Caudate nucleus (tissue), 63 donors: ENCODE measurements at places on chromosomes 7 and 10.

DNA sequence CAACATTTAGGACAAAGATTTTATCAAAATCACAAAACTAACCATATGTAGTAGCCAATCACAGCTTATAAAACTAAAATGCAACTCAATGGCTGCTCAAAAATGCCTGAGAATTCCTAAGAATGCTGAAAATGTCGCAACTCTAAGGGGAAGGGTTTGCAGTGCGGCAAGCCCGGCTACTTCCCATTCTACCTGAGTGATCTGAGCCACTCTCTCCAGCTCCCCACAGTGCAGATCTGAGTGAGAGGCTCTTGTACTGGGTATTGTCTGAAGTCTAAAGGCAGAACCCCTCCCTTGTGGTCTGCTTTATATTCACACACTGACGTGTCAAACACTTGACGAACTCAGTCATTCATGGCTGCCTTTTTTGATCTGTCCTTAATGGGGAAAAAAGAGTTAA is 28.9 kb downstream of the RAB11FIP2 start:
- DNase-seq = no peak

DNA sequence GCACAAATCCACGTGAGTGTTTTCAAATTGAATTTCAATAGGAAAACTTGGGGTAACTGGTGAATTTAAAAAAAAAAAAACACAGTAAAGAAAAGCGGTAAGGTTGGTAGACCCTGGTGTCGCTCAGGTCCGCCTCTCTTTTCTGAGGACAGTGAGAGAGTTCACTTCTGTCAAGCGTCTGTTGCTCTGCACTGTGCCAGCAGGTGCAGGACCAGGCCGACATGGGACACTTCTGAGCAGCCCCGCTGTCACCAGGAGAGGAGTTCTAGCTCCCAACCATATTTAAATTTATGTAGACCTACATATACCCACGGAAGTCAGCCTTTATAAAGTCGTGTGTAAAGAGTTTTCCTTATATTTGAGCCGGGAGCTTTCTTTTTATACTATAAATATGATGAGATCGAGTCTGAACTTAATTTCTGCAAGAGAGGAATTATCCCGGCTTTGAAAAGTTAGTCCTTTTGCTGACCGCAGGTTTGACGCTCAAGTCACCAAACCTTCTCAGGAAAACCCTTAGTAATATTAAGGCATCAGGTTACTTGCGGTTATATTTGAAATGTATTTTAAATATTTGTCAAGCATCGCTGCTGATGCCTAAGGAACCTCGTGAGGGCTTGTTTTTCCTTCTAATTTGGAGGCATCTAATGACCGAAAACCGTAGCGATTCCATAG is 531 bp downstream of the IKZF1 start:
- no peak for DNase-seq

GRCh38 chr7:116097365-116098009 is 66.9 kb upstream of the TFEC start:
- DNase-seq = no peak

DNA sequence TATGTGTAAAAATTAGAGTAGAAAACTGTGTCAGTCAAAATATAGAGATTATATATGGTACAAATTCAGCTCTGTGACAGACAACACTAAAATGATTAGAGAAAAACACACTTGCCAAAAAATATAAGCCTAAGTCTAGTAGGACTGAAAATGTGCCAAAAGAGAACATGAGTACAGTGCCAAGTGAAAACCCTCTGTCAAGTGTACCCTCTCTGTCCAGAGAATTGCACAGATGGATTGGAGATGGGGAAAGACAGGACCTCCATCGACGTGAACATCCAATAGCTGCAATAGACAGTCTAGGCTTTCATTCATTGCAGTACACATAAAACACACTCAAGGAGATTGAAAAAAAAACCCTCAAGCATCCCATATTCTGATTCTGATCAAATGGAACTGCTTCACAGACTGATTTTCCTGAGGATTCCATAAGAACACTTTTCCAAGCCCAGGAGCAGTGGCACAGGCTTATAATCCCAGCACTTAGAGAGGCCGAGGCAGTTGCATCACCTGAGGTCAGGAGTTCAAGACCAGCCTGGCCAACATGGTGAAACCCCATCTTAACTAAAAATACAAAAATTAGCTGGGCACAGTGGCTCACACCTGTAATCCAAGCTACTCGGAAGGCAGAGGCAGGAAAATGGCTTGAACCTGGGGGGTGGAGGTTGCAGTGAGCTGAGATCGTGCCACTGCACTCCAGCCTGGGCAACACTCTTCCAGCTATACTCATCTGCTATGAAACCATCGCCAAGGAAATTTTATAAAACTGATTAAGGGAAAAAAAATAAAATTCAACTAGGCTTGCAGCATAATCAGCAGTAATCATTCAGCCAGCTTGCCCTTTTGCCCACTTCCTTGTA is 110.0 kb upstream of the TRIM24 start:
- DNase-seq = no peak

DNA sequence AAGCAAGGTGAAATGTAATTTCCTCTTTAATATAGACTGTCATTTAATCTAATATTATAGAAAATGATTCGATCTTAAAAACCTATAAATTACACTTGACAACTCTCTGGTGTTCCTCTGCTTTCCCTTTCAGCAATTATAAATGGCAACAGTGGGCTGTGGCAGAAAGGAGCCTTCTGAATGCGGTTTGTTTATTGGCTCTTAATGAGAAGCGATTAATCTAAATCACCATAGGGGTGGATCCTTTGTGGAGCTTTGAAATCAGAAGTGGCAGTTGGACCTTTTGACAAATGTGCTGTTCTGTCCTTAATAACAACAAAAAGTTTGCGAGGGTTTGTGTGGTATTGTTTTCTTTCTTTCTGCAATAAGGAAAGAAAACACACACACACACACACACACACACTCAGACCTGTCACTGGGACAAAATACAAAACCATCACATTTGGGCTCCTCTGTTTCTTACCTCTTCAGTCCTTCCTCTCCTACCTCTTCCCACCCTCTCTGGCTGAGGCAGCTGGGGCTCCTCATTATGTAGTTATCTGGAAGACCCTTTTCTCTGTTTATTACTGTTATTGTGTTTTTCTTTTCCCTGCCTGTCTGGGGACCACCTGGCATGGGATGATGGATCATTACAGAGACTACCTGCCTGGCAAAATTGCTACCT is 316.2 kb downstream of the SORCS3 start:
- no peak for DNase-seq

- DNase-seq = no peak
Observed at GRCh38 chr7:99562832-99563231, 4.4 kb downstream of the ZNF655 start.

DNA sequence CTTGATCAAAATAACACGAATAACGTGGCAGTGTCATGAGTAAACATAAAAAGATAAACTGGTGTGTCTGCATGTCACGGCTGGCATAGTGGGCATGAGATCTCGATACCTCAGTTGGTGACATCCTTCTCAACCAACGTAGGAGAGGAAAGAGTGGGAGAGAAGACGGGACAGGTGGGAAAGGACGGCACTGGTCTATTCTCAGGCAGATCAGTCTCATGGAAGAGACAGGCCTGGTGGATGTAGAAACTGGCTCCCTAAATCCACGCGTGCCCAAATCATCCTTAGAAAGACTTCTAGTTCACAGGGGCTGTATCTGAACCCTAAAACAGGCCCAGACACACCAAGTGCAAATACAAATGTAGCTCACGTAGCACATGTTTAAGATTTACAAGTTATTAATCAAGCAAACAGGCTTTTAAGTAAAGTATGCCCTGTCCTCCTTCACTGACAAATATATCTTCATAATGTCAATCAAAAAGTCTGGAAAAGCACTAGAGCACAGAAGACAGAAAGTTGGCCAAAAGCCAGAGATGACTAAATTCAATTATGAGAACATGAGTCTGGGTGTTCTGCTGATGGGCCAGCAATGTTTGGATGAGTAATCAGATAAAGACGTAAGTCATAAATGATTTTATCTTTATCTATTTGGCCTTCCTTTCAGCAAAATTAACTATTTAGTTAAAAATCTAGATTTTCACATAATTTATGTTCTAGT is 56.3 kb downstream of the SFMBT2 start:
- DNase-seq = no peak

DNA sequence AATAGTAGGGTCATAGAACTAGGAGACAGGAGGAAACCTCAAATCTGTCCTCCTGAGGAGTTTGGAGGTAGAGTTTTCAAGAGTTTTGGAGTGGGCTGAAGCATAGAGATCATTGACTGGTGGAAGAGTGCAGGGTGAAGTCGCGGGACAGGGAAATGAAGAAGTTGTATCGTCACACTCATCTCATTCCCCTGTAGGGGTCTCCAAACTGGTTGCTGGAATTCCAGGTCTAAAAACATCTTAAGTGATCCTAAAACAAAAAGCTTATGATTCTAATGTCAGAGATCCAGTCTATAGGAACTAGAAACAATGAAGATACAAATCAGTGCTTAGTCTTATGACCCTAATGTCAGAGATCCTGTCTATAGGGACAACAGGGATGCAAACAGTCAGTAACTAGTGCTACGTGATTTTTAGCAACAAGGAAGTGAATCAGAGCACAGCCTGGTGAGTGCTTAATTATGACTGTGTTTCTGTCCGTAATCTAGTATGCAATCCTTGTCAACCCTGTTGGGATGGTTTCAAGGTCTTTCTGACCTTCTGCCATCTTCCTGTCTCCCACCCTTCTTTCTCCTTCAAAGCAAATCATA is 139.4 kb downstream of the SKIDA1 start:
- DNase-seq = no peak

DNA sequence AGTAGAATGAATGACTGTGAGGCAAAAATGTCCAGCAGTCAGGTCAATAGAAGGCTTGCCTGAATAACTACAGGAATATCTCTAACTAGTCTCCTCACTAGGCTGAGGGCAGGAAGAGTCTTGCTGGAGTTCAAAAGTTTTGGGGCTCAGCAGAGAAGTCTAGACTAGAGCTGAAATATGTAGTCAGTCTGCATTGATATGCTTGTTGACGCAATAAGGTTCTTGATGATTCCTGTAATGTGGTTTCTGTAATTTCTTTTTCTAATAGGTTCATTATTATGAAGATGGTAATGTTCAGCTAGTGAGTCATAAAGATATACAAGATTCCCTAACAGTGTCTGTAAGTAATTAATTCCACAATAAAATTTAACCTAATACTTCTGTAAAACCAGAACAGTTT is 41.5 kb upstream of the ST7 start:
- no peak for DNase-seq

DNA sequence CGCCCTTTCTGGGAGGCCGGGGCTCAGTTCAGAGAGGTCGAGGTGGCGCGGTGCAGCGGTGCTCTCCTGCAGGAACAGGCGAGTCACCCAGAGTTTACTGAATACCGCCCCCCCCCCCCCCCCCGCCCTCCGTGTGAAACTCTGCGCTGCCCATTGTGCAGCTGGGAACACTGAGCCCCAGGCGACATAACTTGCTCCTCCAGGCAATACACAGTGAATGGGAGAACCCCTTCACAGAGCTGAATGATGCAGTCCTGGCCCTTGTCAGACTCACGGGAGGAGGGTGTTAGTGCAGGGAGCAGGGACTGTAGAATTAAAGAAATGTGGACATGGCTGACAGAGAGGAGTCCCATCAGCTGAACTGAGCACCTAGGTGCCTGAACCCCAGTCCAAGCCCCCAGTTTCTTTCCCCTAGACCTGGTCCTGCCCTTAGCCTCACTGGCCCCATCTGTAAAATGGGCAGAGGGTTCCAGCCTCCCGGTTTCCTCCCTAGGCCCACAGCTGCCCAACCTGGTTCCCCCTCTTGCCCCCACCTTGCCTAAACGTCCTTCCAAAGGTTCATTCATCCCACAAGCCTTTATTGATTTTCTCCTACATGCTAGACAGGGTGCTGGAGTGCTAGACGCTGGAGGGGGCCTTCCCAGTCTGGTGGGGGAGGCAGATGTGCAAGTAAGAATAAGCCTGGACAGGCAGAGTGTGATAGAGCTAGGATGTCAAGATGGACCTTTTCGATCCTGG is 869 bp upstream of the LOXL4 start:
- no peak for DNase-seq

GRCh38 chr7:139702811-139703486 is 74.8 kb downstream of the HIPK2 start:
- no peak for DNase-seq

GRCh38 chr10:117398029-117398428 is 22.8 kb upstream of the PDZD8 start:
- DNase-seq = no peak

- DNase-seq = no peak
Observed at GRCh38 chr10:79081353-79082034, 12.7 kb downstream of the ZMIZ1 start.

- no peak for DNase-seq
Observed at GRCh38 chr10:131833013-131833412, 67.8 kb upstream of the PPP2R2D start.

DNA sequence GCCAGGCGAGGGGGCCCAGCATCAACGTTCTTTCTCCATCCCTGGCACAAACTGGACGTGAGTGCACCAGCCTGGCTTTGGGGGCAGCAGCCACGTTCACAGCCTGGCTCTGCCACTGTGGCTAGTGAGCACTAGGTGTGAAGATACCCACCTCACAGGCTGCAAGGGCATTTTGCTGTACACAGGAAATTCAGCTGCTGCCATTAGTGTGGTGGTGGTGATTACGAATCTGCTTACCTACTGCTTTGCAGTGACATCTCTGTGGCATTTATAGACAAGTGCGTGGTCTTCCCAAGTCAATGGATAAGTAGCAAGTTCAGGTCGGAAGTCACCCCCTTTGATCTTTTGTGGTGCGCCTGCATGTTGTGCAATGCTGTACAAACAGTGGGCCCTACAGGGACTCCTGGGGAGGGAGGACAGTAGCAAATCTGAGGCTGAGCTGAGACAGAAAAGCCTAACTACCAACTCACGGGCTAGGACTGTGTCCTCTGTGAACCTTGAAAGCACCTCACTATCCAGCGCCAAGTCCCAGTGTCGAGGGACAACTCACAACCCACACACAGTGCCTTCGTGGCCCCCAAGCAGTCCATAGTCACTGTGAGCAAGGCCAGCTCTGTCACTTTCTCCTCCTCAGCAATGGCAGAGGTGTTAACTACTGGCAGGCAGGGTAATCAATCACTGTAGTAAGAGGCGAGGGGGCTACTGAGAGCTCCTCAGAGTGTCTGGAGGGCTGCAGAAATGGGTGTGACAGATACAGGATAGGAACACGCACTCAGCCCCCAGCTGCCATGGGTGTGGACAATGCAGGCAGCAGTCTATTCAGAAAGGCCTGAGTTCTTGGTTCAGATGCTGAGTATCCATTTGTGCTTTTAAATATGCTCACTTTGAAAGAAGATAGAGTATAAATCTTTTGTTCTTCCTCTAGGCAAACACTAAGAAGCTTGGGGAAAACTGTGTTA is 17.0 kb upstream of the MMP21 start:
- DNase-seq = no peak

- no peak for DNase-seq
Observed at GRCh38 chr10:86202226-86202735, 164.3 kb downstream of the GRID1 start.

- no peak for DNase-seq
Observed at GRCh38 chr10:75050149-75050919, 61.1 kb upstream of the SAMD8 start.

- no peak for DNase-seq
Observed at GRCh38 chr7:28106321-28106829, 74.2 kb downstream of the JAZF1 start.

- no peak for DNase-seq
Observed at GRCh38 chr10:71045204-71045809, 156.9 kb upstream of the PCBD1 start.

- DNase-seq = no peak
Observed at GRCh38 chr7:46852795-46853194, 729.1 kb downstream of the TNS3 start.
